Islet precursor cell (in vitro differentiated cells): ENCODE measurements at places on chromosomes 5 and 9.

DNA sequence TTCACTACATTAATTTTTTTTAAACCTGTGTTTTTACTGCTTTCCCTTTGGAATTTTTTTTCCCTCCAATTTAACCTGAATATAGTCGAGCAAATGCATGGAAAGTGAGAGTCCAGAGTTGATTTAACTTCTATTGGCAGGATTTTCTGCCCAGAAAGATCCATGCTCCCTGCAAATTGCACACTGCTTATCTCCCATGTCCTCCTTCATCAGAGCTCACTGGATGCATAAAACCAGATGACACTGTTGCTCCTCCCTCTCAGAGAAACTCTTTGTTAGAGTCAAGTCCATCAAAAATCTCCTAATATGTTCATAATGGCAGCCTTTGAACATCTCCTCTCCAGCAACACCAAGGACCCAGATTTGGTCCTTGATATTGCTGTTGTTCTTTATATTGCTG lies 297.0 kb upstream of the SLC24A2 start:
- DNase-seq: no peak

DNA sequence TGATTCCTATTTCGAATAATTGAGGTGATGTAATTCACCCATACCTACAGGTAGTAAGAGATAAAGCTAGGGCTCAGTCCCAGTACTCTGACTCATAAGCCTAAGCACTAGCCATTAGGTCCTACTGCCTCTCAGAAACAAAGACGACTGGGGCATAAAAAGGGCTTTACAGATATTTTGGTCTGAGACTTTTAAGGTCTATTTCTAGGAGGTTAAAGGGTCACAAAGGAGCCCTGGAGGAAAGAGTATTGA lies 69.8 kb downstream of the SGCD start:
- DNase-seq: no peak

DNA sequence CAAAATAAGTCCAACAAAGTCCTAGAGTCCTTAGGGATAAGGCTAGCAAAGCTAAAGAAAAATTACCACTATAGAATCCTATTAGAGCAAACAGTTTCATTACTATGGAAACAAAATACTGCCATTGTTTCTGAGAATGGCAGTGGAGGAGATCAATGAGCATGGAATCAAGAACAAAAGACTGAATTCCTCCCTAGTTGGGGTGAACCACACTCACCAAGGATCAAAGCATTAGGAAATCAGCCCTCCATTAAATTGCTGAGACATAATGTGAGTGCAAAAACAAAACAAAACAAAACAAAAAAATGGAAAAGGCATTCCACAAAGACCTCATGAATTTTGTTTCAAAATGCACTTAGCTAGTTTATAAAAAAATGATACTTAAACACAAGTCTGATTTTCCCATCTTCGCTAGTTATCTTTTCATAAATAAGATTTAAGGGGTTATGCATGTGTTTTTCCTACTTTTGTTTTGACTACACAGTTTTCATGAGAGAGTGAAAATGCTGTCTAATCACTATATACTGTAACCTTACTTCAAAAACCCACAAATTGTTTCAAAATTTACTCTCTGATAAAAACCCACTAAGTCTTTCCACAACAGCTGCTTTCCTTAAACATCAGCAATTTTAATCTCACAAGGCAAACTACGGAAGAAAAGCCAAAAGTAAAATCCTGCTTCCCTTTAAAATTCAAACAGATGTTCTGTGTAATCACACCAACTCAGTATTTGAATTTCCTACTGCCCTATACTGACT lies 9.7 kb downstream of the SERINC5 start:
- DNase-seq: no peak

- DNase-seq: no peak
Observed at GRCh38 chr5:111243318-111243717, 19.1 kb downstream of the CAMK4 start.

- no peak for DNase-seq
Observed at GRCh38 chr9:763692-764091, 77.8 kb upstream of the DMRT1 start.

- DNase-seq: no peak
Observed at GRCh38 chr5:147643142-147643541, 133.3 kb upstream of the DPYSL3 start.

DNA sequence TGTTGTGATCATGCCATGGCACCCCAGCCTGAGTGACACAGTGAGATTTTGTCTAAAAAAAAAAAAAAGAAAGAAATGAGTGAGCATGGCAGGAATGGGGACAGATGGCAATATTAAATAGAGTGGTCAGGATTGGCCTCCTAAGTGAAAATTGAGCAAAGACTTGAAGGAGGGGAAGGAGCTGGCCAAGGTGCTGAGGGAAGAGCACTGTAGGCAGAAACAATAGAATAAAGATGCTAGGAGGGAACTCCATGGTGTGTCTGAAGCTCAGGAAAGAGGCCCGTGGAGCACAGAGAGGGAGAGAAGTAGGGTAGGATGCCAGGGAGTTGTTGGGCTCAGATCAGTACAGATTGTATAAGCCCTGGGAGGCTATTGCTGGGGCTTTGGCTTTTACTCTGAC lies 64.4 kb upstream of the PCAT7 start:
- no peak for DNase-seq

DNA sequence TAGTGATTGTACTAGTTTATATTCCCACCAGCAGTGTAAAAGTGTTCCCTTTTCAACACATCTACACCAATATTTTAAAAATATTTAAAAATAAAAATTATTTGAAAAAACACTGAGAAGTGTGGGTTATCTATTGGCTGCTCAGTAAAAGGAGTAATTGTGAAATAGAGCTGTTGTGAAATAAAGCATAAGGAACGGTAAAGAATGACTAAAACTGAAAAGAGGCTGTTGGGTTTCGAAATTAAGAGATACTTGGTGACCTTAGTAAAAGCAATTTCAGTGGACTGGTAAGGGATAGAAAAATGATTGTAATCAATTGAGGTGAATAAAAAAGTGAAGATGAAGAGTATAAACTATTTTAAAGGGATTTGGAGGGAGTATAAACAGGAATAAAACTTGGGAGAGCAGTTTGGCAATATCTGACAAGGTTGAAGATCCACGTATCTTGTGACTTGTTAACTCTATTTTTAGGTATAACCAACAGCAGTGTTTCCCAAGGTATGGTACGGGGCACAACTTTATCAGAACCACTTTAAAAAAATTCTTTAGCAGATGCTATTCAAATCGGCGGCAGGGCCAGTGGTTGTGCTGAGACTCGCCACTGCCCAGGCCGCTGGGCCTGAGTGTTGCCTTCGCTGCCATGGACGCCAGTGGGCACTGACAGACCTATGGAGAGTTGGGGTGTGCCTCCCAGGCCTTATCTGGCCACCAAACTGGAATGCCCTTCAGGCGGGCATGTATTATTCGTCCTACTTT lies 63.3 kb downstream of the TMEM38B start:
- DNase-seq: no peak

DNA sequence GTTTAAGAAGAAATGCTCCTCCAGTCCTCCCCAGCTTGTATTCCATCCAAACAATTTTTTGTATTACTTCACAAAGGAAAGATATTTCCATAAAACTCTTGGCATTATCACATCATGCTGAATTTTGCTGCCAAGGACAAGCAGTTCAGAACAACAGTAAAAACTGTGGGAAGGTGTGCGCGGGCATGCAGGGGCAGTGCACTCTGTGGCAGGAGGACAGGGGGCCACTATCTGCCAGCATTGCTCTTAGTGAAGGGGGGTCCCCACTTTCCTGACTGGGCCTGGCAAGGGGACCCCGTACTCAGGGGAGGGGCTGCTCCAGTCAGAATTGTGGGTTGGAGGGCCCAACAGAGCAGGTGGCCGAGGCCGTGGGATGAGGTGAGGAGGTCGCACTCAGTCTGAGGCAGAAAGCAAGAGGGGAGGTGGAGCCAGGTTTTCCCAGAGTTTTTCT lies 32.8 kb downstream of the ANGPTL2 start:
- no peak for DNase-seq

GRCh38 chr9:104028827-104029226 lies 65.3 kb upstream of the SMC2 start:
- DNase-seq: no peak

GRCh38 chr5:128264564-128265360 lies 181.2 kb downstream of the SLC12A2 start:
- no peak for DNase-seq

- peak; percentile 85 for DNase-seq
Observed at GRCh38 chr5:140372971-140373487, 13.0 kb downstream of the SLC4A9 start.

- no peak for DNase-seq
Observed at GRCh38 chr5:17898766-17899165, 264.5 kb downstream of the TAF11L14 start.

DNA sequence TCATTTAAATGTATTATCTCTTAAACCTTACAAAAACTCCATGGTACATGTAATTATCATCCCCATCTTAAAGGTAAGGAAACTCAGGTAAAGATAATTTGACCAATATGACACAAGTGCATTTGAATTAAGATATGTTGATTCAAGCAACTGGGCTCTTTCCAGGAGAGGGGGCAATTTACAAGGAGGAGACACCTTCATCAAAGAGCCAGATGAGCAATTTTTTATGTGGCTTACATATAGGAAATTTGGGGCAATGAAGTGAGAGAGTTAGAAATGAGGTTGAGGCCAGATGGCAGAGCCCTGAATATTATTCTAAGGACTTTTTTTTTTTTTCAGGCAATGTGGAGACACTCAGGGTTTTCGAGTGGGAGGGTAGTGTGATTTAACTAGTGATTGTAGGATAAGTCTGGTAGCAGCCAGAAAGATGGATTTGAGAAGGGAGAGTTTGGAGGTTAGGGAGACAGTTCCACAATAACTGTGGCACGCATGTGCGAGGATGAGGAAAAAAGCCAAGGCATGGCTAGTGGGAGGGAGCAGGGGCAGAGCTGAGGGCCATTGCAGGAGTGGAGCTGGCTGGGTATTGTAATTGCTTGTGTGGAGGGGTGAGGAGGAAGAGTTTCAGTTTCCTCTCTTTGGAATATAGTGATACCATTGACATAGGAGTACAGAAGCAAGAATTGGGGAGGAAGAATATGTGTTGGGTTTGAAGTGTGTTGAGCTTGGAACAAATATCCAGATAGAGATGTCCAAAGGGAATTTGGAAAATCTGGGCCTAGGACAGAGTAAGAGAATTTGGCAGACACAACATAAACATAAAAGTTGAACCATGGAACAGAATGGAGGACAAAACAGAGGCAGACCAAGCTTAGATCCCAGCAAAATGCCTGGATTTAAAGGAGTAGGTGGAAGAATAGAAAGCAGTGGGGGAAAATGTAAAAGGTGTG lies 72.0 kb downstream of the ACTBL2 start:
- no peak for DNase-seq

DNA sequence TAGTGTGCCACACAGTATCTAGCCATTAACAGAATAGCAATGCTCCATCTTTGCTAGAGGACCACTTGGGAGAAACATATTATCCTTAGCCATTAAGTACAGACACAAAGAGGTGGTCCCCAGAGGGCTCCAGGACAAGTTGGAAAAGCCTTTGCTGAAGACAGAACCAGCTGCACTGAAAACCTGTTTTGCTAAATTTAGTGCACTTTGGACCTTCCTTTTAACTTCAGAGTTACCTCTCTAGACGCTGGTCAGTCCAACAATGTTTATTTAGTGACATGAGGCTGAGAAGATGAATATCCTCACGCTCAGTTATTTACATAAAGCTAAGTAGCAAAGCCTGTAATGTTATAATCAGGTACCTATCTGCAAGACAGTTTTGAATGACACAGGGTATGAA lies 265.0 kb upstream of the ZNF608 start:
- DNase-seq: no peak

DNA sequence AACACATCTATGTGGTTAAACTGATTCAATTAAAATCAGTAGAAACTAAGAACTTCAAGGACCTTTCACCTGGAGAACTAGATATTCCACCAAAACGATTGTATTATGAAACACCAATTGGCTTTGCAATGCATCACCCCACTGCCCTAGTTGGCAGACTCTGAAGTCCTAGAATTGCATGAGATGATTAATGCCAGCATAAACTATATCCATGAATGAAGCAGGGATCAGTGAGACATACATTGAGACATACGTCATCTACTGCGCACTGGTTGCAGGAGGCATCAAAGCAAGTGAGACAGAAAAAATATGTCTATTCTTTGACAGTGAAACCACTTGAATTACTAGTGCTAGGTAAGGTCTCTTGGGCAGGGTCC lies 9.7 kb upstream of the ZNF354A start:
- no peak for DNase-seq

- DNase-seq: no peak
Observed at GRCh38 chr5:88154891-88155290, 113.8 kb downstream of the TMEM161B start.

DNA sequence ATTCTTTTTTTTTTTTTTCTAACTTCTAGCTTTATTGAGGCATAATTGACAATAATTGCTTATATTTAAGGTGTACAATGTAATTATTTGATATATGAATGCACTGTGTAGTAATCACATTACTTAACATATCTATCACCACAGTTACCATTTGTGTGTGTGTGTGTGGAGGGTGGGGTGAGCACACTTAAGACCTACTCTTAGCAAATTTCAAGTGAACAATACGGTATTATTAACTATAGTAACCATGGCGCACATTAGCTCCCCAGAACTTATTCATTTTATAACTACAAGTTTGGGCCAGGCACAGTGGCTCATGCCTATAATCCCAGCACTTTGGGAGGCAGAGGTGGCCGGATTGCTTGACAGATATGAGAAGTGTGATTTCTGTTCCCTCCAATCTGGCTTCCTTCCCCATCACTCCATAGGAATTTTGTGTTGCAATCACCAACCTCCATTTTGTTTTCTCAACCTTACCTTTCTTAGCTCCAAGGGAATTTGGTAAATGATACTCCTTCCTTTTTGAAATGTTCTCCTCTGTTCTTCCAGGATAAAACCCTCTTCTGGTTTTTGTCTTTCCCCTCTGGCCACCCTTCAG lies 14.9 kb downstream of the TXN start:
- no peak for DNase-seq

GRCh38 chr9:6889868-6890267 lies 132.1 kb downstream of the KDM4C start:
- no peak for DNase-seq

- DNase-seq: no peak
Observed at GRCh38 chr5:107853696-107854095, 183.0 kb upstream of the EFNA5 start.

DNA sequence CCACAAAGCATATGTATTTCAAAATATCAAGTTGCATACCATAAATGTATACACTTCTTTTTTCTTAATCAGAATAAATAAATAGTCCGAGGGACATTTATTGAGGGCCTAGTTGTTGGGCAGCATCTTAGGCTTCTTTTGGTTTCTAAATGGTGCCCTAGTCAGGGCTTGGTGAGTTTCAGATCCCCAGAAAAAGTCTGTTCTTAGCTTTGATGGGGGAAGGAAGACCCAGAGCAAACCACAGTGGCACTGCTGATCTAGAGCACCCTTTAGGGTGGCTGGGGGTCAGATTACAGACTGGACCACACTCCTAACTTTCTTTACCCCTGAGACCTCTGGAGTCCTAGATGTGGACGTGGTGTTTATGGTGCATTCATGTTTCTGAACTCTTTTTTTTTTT lies 97.8 kb downstream of the C9orf152 start:
- no peak for DNase-seq
